Common myeloid progenitor, CD34-positive (primary cell): ENCODE measurements at places on chromosomes 16 and 17.

DNA sequence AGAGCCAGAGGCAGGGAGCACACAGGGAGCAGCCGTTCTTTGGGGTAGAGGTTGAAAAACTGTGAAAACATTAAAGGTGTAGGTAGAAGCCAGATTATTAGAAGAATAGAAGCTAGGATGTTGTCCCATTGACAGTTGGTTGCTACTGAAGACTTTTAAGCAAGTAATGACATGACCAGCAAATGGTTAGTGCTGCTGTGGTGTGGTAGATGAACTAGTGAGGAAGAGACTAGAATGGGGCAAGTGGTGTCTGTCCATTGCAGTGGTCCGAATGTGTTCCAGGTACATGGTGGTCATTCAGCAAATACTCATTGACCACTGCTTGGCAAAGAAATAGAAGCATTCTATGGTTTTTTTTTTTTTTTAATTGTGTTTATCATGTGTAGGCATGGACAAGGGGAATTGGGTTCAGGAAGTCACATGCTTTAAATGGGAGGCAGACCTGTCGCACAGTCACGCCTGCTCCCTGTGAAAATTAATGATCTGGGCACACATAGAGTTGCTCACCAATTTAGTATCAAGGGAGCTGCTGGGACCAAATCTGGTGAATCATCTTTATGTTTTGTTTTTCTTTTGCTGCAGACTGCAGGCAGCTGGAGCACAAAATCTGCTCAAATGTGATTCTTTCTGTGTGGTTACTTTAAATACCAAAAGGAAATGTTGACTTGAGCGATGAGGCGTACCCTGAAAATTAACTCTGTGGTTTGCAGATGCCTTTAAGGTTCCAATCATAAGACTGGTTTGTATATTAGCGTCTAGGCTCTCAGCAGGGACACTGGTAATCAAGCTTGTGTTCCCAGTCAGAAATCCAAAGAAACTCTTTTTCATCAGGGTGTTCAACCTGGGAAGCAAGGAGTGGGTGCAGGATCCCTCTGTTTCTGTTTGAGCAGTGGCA, 30.7 kb downstream of the YPEL2 start:
- DNase-seq = peak; percentile 88

- peak; percentile 66 for DNase-seq
Observed at GRCh38 chr16:26019381-26020242, 327.9 kb downstream of the HS3ST4 start.

DNA sequence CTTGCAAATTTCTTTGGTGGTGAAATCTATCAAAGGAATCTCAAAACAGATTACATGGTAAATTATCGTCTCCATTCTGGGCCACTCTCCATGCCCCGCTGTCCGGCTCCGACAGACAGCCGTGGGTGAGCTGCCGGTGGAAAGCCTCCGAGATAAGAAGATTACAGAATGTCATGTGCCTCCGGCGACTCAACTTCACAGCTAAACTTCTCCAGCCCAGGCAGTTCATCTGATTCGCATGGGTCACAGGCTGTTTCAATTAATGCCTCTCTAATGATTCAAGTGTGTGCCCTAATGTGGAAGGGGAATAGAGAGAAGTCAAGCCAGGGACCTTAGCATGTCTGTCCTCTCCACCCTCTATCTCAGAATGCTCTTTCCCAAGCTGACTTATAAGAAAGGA, 520.8 kb upstream of the ZFHX3 start:
- DNase-seq = no peak

DNA sequence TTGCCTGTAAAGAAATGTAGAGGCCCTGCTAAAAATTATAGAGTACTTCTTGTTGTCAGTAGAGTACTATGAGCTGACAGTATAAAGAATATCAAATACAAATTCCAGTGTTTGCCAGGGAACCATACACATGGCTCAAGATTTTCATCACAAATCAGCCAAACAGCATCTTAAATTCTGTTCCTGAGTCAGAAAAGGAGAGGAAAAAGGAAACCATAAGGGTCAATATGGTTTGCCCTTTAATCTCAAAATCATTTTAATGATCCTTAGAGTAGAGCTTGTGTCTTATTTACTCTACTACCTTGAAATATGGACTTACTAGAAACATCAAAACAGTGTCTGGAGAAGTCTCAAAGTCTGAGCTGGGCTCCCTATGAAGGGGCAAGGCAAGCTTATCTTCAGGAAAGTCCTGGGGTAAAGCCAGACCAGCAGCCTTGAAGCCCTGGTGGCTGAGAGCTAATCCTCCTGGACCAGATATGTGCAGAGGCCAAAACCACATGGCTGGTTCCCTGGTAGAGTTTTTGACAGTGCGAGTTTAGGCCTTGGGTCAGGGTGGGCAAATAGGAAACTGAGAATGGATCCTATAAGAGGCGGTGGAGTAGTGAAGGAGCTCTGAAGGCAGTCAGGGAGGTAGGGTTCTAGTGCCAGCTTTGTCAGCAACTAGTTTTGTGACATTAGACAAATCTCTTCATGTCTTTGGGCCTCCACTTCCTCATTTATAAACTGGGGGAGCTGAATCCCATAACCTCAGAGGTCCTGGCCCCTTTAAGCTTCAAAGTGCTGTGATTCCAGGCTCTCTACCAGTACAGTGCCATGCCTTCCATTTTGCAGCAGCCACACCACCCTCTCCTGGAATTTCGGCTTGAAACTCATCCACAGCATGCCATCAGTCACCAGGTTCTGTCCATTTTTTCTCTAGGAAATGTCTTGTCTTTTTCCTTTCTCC, 38.9 kb downstream of the MRTFB start:
- peak; percentile 25 for DNase-seq

DNA sequence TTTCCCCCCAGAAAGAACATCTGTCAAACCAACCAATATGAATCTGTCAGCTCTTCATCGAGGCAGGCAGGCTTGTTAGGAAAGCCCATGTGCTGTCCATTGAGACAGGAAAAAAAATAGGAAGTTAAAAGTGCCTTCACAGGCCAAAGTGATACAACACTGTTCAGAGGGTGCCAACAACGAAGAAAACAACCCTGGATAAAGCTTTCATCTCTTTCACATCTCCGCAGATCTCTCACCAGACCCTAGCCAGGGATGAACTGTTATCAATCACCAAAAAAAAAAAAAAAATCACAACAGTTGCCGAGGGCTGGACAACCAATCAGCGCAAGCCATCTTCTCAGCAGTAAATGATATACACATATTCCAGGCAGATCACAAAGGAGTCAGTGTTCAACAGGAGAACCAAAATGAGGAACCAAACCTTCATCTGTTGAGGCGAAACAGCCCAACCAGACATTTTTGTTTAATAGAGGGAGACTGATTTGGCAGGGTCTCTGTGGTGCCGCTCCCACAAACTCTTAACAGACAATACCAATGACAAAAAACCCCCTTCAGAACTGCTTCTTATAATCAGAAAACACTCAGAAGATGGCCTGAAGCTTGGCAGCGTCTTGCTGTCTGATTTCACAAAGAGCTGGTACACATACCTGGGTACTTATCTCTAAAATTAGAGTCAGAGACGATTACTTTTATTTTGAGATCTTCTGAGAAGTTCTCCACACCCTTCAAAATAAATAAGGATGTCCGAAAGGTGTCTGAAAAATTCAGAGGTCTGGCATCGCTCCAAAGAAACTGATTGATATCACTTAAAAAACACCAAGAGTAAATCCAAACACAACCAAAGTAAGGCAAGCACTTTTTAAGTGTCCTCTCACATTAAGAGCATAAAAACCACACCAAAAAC, 1.8 kb downstream of the MAP3K14 start:
- DNase-seq = peak; percentile 73

GRCh38 chr17:6605142-6605541, 35.4 kb downstream of the KIAA0753 start:
- DNase-seq = no peak
